ENCODE measurements at places on chromosomes 6 and 20.

- no peaks in the 10 kb centered on the region for H3K27me3 ChIP-seq
- no peaks in the 10 kb centered on the region for H3K36me3 ChIP-seq
- H3K4me1 ChIP-seq: no peaks in the 10 kb centered on the region
- no peak overlapping the region for H3K4me3 ChIP-seq
- no peak overlapping the region for H3K27ac ChIP-seq
Observed at GRCh38 chr6:6080975-6081374, 74.2 kb upstream of the NRN1 start.

GRCh38 chr6:26351544-26351953 is 13.4 kb upstream of the BTN3A2 start:
- H3K27me3 ChIP-seq: no peaks in the 10 kb centered on the region
- H3K4me1 ChIP-seq: no peaks in the 10 kb centered on the region
- no peak for DNase-seq
- H3K4me3 ChIP-seq: no peak overlapping the region
- no peaks in the 10 kb centered on the region for H3K36me3 ChIP-seq
- no peak overlapping the region for H3K27ac ChIP-seq

DNA sequence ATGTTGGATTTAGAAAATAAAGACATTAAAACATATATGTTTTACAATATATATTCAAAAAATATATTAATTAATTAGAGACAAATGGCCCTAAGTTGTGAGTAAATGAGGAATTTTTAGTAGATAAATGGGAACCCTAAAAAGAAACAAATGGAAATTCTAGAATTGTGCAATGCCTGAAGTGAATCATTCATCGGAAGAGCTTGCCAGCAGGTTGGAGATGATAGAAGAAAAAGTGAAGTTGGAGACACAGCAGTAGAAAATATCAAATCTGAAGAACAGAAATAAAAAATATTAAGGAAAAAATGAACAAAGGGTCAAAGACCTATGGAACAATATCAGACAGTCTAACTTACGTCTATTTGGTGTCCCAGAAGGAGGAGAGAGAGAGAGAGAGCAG is 109.4 kb upstream of the NEDD9 start:
- no peak overlapping the region for H3K27ac ChIP-seq
- no peak for DNase-seq
- no peaks in the 10 kb centered on the region for H3K36me3 ChIP-seq
- no peaks in the 10 kb centered on the region for H3K4me1 ChIP-seq

GRCh38 chr20:20691477-20692235 is 20.8 kb downstream of the RALGAPA2 start:
- no peak overlapping the region for H3K27ac ChIP-seq
- no peak for DNase-seq
- H3K4me3 ChIP-seq: no peak overlapping the region
- H3K4me1 ChIP-seq: peaks cover 51% of the 10 kb centered on the region

GRCh38 chr20:34129518-34130162 is 17.6 kb upstream of the EIF2S2 start:
- no peaks in the 10 kb centered on the region for H3K4me1 ChIP-seq
- H3K27ac ChIP-seq: no peak overlapping the region
- peak; percentile 31 for DNase-seq
- no peaks in the 10 kb centered on the region for H3K36me3 ChIP-seq
- H3K4me3 ChIP-seq: no peak overlapping the region
